ENCODE measurements at places on chromosomes 2 and 18.

DNA sequence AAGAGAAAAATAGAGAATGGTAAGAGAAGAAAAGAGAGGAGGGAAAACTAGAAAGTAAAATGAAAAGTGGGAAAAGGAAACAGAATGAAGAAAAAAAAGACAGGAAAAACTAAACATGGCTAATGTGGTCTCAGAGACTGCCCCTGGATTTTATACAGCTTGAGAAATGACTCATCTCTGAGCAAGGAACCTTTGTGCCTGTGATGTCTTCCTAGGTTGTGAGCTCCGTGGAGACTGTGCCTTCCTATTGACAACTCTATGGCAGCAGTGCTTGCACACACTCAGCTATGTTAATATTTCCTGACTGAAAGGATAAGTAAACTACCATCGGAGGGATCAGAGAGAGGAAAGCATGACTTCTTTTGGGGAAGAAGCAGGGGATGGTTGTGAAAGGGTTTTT lies 203.8 kb downstream of the RDH14 start:
- no peak overlapping the region for H3K4me3 ChIP-seq
- no peaks in the 10 kb centered on the region for H3K36me3 ChIP-seq
- no peak for DNase-seq
- H3K27me3 ChIP-seq = no peaks in the 10 kb centered on the region
- no peaks in the 10 kb centered on the region for H3K4me1 ChIP-seq
- H3K27ac ChIP-seq = no peak overlapping the region

DNA sequence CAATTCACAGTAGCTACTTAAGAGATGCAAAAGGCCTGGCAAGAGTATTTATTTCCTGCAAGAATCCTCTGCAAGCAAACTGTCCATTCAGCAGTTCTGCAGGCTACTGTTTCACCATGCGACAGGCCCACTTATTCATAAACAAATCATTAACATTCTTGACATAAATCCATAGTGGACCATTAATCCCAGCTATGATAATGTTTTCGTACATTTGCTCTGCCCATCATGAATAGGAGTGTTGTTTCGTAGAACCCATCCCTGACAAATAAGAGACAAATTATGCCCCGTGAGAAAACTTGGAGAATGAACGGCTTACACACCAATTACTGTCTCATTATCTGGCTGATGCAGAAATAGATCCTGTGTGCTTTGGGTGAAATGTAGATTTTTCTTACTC lies 65.4 kb downstream of the PID1 start:
- H3K27me3 ChIP-seq = no peaks in the 10 kb centered on the region
- H3K4me1 ChIP-seq = peaks cover 74% of the 10 kb centered on the region

- no peaks in the 10 kb centered on the region for H3K36me3 ChIP-seq
- H3K4me1 ChIP-seq = no peaks in the 10 kb centered on the region
Measured at GRCh38 chr2:30766666-30767065, 40.6 kb downstream of the CAPN13 start.

GRCh38 chr2:236180831-236181453 lies 12.8 kb upstream of the GBX2 start:
- DNase-seq = no peak
- H3K4me3 ChIP-seq = no peak overlapping the region

DNA sequence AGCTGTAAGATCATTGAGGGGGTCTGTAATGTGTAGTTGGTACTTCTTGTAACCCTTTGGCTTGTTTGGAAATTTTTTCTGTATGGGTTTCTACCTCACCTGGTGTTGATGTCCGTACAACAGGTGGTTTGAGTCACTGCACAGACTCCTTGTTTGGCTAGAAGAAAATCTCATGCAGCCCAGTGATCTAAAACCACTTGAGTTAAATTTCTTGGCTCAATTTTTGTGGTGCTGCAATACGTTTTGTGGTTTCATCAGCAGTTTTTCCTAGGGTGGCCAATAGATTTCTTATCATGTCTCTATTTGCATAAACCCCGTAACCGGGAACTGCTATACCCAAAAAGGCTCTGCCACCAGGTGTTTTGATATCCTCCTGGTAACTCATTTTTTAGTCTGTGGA lies 43.4 kb downstream of the CERS6 start:
- no peaks in the 10 kb centered on the region for H3K27me3 ChIP-seq
- no peak overlapping the region for H3K4me3 ChIP-seq
- no peak for DNase-seq
- no peak overlapping the region for H3K27ac ChIP-seq
- no peaks in the 10 kb centered on the region for H3K36me3 ChIP-seq
- no peaks in the 10 kb centered on the region for H3K4me1 ChIP-seq
